Amygdala (tissue), 56 donors: ENCODE measurements at places on chromosomes 1 and 21.

DNA sequence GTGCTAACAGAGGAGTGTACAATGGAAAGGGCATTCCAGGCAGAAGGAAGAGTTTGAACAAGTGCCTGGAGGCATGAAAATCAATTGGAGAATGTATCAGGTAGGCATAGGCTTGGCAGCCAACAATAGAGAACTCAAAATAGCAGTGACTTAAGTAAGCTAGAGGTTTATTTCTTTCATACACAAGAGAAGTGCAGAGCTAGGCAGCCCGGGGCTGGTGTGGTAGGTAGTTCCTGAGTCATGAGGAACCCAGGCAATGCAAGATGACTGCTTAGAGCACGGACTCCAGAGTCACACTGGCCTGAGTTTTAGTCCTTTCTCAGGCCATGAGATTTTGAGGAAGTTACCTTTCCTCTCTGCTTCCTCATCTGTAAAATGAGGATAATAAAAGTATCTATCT is 74.8 kb upstream of the LRRN2 start:
- no peak for DNase-seq

GRCh38 chr1:204468206-204468605 is 26.4 kb downstream of the PIK3C2B start:
- DNase-seq = peak; percentile 43

GRCh38 chr1:241551759-241552638 is 19.8 kb downstream of the KMO start:
- no peak for DNase-seq

DNA sequence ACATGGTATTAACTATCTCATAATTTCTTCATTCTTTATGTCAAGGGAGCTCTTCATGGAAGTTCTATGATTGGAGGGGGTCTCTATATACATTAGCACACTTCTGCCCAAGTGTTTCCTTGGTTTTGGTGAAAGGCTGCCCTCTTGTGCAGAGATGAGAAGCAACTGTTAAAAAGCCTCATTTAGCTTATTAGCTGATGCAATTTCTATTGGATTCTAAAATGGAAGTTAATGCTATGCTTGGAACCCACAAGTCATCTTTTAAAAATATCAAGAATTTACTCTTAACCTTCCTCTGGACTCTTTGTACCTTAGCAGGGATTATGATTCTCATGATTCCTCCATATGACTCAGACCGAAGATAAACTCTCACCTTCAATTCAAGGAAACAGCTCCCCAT is 328.9 kb downstream of the PTBP2 start:
- DNase-seq = no peak

GRCh38 chr1:183070234-183070922 is 47.2 kb downstream of the LAMC1 start:
- DNase-seq = no peak
